ENCODE measurements at places on chromosomes 3 and 15. TPM values are rescaled to one million over a fixed set of nuclear protein-coding genes. Genes with fewer than 3 reads are reported as not detected.
A peak's percentile ranks its signal among the peaks of the same experiment; 100 is the strongest.

TRPM1 gene
- total RNA-seq, result not detected

DNA sequence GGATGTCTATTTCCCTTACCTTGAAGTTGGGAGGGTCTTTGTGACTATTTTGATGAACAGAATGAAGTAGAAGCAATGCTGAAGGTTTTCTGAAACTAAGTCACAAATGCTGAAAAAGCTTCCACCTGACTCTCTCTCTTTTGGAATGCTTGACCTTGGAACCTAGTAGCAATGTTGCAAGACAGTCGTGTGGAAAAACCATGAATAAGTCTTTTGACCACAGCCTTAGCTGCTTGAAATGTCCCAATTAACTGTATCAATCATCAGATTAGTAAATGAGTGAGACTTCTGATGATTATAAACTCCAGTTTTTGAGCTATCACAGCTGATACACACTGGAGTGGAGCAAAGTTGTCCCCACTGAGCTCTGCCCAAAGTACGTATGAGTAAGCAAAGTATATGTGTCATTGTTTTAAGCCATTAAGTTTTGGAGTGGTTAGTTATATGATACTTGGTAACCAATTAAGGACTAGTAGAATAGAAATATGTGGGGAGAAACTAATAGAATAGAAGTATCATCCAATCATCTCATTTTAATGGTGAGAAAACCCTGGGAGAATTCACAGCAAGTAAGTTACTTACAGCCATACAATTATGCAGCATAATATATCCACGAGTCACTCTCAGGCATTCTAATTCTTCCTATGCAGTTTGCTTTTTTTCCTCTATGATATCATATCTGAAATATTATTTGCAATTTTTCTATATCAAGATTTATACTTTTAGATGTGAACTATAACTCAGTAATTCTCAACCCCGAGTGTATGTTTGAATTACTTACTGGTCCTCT, 1010.6 kb downstream of the ROBO2 start:
- H3K27ac ChIP-seq, result no peak overlapping the region
- no peak for DNase-seq
- no peaks in the 10 kb centered on the region for H3K4me1 ChIP-seq
- H3K27me3 ChIP-seq, result no peaks in the 10 kb centered on the region
- H3K4me3 ChIP-seq, result no peak overlapping the region

- H3K36me3 ChIP-seq, result no peaks in the 10 kb centered on the region
- no peak for DNase-seq
- peak overlapping the region; percentile 99 for H3K27ac ChIP-seq
- no peaks in the 10 kb centered on the region for H3K27me3 ChIP-seq
- H3K4me1 ChIP-seq, result peaks cover 34% of the 10 kb centered on the region
These were observed 518 bp downstream of the OXSR1 start for GRCh38 chr3:38165722-38166387.

- no peak overlapping the region for H3K27ac ChIP-seq
- peak; percentile 18 for DNase-seq
- no peak overlapping the region for H3K4me3 ChIP-seq
These were observed 24.1 kb upstream of the OR5K4 start for GRCh38 chr3:98329392-98330124.

DNA sequence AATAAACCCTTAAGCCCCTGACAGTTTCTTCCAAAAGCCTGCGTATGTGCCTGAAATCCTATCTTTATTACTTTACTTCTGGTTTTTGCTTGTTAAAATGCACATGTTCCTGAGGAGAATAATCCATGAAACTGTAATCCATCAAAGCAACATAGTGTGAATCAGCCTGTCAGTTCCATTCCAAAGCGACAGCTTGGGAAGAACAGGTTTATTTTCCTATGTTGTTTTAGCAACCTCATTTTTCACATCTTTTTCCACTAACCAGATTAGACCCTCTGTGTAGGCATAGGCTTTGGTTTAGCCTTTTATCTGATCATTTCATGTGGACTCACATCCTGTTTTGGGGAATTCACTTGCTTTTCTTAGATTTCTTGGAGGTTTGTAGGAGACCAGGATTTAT, 988.0 kb downstream of the SQOR start:
- no peak for DNase-seq
- H3K36me3 ChIP-seq, result no peaks in the 10 kb centered on the region
- H3K4me1 ChIP-seq, result no peaks in the 10 kb centered on the region

GRCh38 chr15:71891026-71891425, 80.7 kb downstream of the NR2E3 start:
- H3K4me1 ChIP-seq, result peaks cover 4% of the 10 kb centered on the region
- no peak for DNase-seq
- H3K27ac ChIP-seq, result peak overlapping the region; percentile 0

SLC28A2 gene
- not detected for total RNA-seq
